ENCODE measurements at places on chromosomes 1 and 21. TPM values are rescaled to one million over a fixed set of nuclear protein-coding genes. Genes with fewer than 3 reads are reported as not detected.

ZNF695 gene
- 0.82 TPM for total RNA-seq

EPS15 gene
- 108 TPM for total RNA-seq

COL11A1 gene
- total RNA-seq, result 0.45 TPM

BEND5 gene
- 0.45 TPM for total RNA-seq

FAM131C gene
- 0.08 TPM for total RNA-seq

CCDC17 gene
- total RNA-seq, result 4.0 TPM

SLAMF9 gene
- not detected for total RNA-seq

LRRC8B gene
- total RNA-seq, result 2.5 TPM

CSF3R gene
- not detected for total RNA-seq

ADORA3 gene
- not detected for total RNA-seq

HSPB7 gene
- 8.9 TPM for total RNA-seq

UAP1 gene
- 109 TPM for total RNA-seq

RBP7 gene
- not detected for total RNA-seq

SPATA17 gene
- total RNA-seq, result 1.8 TPM

LCK gene
- total RNA-seq, result not detected

Data from fibroblast of the aortic adventitia (primary cell).